Omental fat pad (tissue), 4 donors: ENCODE measurements at places on chromosomes 6 and 20. TPM values are rescaled to one million over a fixed set of nuclear protein-coding genes. Genes with fewer than 3 reads are reported as not detected.

CST4 gene
- total RNA-seq, result not detected

ZNF334 gene
- 1.2 TPM for total RNA-seq

DNA sequence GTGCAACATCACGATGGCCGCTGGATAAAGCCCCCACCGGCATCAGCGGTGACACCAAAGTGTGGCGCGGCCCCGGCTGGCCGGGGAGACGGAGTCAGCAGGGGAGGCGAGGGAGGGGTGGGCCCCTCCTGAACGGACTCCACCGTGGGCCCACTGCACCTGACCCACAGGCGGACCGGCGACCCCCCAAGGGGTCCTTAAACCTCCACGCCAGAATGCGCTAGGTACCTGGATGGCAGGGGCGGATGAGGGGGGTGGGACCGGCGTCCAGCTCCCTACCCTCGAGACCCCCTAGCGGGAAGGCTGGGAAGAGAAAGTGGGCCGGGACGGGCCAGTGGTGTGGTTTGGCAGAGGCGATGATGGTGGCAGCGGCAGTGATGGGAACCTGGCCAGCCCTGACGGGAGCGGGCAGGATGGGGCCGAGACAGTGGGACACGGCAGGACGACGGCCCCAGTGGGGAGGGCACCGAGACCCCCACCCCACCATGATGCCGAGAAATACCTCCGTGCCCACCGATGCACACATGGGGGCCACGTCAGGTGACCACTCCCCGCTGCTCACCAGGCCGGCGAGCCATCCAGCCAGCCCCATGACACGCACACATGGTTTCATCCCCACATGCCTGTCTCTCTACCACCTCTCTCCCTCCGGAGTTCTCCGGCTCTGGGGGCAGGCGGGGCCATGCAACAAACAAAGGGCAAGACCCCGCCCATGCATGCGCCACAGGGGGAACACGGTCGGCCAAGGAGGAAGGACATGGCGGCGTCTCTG is 771.9 kb upstream of the DEFB115 start:
- no peak for DNase-seq

GRCh38 chr20:48668451-48668946 is 159.3 kb downstream of the PREX1 start:
- no peak for DNase-seq

GRCh38 chr6:393391-394221 is 2.1 kb downstream of the IRF4 start:
- no peak for DNase-seq

- DNase-seq, result no peak
Measured at GRCh38 chr6:109322825-109323224, 59.4 kb downstream of the CD164 start.
